ENCODE measurements at places on chromosomes 5 and 9.

DNA sequence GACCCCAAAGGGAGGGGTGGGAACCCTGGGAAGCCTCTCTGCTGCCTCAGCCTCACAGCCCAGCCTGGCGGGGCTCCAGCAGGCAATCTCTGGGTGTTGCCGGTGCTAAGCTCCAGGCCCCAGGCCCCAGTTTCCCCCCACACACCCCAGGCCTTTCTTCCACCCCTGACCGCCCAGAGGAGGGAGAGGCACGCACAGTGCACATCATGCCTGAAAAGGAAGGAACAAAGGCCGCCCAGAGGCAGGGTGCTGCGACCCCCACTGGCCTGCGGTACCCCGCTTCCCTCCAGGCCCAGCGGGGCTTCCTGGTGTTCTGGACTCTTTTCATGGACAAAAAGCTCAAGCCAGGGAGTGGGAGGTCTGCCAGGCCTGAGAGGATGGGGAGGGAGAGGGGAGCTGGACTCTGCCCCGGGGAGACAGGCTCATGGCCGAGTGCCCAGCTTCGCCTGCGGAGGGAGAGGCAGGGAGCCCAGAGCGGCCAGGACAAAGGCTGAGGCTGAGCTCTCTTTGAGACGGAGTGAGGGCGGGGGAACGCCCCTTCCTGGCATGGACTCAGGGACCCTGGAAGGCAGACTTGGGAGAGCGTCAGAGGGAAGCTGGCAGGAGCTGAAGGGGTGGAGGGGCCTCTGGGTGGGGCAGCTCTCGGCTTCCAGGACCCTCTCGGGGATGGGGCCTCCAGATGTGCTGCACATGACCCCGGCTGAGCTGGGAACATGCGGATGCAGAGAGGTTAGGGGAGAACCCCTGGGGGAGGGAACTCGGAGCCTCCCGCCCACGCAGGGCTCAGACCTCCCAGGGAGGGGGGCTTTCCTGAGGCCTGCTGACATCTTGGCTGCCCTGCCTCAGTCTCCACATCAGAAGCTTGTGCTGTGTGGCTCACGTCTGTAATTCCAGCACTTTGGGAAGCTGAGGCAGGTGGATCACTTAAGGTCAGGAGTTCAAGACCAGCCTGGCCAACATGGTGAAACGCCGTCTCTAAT, 1.8 kb upstream of the ENTPD2 start:
- DNase-seq, result no peak

DNA sequence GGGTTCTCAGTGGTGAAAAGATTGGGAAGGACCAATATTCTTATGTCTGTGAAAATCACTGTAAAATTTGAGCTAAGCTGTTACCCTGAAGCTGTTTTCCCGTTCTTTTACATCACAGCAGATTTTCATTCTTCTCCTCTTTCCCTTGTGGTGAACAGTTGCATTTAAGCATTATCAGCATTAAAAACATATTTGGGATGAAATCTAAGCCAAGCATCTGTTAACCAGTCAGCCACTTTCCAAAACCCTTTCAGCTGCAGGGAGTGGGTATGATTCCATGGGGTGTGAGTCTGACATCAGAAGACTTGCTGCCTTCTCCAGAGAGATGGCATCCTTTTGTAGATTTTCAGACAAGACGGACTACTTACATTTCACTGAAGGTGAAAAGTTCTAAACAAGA, 97.2 kb downstream of the TRIO start:
- no peak for DNase-seq

DNA sequence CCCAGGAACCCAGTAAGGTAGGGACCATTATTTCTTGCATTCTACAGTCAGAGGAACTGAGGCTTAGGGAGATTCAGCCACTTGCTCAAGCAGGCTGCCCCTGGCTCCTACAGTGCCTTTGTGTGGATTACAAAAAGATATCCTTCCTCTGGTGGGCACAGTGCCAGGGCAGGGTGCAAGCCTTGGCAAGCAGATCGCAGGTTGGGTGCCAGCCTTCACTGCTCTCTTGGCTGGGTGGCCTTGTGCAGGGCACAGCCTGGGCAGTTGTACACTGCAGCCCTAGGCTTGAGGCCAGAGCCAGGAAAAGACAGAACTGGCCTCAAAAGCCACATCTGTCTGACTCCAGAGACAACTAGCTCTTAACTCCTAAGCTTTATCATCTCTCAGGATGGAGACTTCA, 15.0 kb downstream of the DOCK2 start:
- DNase-seq, result no peak

DNA sequence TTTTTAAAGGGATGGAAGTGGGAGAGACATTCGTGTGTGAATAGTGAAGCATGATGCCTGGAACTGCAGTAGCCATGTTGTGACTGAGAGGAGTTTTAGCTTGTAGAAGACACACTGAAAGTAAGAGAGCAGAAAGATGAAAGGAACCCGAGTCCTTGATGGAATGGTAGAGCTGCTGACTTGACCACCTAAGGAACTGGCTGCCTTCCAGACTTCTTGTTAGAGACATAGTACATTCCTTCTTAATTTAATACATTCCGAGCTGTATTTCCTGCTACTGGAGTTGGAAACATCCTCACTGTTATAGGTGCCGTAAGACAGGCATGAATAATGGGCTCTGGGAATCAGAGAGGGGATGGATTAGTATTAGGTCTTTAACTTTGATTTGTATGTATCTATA, 7.4 kb downstream of the CER1 start:
- DNase-seq, result no peak

GRCh38 chr9:118647331-118647730, 721.9 kb downstream of the BRINP1 start:
- DNase-seq, result no peak

DNA sequence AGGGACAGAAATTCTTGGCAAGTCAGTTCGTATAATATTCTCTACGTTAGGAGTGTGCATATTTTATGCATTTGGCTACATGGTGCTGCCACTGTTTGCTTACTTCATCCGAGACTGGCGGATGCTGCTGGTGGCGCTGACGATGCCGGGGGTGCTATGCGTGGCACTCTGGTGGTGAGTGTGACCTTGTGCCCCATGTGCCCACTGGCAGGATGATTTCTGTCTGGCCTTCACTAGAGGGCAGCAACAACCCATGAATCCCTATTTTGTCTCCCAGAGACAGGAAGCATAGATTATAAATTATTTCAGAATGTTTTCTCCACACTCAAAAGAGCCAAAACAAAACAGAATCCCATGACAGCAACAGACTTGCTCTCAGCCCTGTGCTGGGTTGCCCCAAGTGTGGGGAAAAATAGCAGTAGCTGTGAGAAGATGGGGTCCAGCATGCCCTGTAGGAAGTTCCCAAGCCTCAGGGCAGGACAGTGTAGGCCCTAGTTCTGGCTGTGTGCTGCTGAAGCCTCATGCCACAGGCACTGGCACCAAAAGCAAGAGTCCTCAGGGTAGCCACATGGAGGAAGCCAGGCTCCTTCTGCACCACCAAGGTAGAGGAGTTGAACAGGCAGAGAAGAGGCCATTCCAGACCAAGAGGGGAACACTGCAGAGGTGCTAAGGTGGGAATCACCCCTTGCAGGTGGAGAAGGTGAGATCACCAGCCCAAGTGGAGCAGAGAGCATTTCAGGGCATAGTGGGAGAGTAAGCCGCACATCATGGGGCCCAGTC, 16.0 kb downstream of the SLC22A5 start:
- no peak for DNase-seq

DNA sequence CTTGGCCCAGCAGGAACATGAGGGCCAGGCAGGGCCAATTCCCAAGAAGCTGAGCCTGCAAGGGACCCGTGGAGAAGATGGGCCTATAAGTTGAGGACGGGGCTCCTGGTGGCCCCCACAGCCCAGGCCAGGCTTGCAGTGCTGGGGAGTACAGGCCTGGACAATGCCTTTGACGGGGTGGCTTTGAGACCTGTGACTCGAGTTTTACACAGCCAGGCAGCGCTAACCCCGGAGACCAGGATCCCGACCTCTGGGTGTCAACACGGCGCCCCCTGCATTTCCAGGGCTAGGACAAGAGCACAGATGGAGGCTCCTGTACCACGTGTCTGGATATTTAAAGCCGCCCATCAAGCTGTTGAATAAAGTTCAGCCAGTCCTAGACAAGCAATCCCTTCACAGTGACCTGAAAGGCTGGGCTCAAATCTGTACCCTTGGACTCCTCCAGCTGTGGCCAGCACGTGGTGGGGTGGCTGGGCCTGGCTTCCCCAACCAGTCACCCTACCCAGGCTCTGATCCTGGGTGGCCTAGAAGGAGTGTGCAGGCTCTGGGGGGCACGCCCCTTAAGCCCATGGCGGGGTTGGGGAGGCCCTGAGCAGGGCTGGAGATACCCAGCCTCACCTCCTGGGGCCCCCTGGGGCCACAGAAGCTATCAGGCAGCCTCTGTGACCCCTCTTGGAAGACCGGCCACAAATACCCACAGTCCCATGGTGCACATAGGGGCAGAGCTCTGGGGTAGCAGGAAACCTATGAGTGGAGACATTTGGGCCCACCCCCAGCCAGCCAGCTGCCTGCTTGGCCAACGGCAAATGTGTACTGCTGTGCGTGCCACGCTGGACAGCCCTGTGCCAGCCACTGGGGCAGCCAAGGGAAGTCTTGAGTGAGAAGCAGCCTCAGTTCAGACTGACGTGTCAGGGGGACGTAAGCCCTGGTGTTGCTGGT, 88.7 kb downstream of the NTNG2 start:
- no peak for DNase-seq

DNA sequence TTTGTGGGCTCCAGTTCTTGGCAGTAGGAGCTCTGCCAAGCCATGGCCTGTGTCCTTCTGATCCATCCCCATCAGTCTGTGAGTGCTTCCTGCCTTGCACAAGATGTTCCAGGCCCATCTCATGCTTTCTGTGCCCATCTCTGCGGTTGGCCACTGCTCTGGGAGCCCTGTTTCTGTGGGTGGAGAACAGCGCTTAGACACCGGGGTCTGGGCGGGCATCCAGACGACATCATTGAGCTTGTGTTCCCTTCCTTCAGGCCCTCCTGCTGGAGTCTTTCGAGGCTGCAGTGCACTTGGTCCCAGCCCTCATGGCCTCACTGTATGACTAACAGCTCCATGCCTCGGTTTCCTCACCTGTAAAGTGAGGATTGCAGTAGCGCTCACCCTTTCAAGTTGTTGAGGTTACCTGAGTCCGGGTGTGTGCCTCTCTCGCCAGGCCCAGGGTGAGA, 14.9 kb upstream of the CARD19 start:
- no peak for DNase-seq

GRCh38 chr5:172564883-172565282, 76.2 kb upstream of the NEURL1B start:
- no peak for DNase-seq

DNA sequence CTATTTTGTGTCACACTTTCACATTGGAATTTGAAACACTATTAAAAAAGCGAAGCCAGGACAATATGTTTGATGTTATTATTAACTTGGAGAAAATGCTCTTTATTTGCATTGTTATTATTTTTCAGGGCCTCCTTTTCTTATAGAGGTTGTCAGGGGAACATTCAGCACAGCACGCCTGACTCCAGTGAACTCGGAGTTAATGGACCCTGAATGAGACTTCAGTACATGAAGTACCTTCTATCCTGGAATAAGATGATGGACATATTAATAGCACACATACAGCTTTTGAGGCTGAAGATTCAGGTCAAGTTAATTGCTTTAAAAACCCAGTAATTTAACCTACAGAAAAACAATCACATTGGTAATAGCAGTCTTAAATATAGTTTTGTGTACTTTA, 652.9 kb downstream of the SEMA5A start:
- DNase-seq, result no peak

DNA sequence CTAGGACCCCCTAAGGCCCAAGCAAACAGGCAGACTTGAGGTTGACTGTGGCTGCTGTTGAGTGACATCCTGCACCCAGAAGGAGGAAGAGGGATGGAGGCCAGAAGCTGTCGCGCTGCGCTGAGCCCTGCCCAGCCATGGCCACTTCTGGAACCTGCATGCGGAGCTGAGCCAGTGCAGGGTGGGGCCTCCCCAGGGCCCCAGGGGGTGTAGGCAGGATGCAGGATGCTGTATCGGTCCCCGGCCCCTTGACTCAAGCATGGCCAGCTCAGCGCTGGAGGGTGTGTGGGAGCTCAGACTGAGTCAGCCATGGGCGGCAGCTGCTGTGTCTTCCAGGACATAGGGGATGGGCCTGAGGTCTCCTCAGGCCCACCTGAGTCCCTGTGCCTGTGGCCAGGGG, 26.9 kb downstream of the GLT6D1 start:
- DNase-seq, result no peak

GRCh38 chr9:128705051-128705965, 3.0 kb downstream of the PKN3 start:
- DNase-seq, result no peak

DNA sequence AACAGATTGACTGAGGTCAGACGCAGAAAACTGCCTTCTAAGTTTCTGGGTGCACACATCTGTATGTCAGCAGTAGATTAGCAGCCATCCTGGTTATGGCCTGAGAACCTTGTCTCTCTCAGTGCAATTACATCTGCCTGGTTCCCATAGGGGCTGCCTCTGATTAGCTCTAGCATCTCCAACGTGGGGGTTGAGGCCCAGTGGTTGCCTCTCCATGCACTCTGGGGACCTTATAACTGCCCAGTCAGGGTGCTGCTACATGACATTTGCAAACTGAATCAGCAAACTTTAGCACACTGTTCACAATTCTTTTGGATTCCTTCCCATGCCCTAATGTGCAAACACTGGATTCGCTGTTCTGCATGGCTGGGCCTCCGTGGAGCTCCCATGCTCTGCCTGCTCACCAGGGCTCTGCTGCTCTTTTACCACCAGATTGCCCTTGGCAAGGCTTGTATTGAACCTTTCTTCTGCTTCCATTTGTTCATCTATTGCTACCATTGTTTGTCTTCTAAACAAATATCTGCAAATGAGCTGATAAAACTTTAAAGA, 36.2 kb downstream of the SNX18 start:
- no peak for DNase-seq

- DNase-seq, result no peak
Observed at GRCh38 chr9:127014216-127014909, 99.8 kb downstream of the RALGPS1 start.

DNA sequence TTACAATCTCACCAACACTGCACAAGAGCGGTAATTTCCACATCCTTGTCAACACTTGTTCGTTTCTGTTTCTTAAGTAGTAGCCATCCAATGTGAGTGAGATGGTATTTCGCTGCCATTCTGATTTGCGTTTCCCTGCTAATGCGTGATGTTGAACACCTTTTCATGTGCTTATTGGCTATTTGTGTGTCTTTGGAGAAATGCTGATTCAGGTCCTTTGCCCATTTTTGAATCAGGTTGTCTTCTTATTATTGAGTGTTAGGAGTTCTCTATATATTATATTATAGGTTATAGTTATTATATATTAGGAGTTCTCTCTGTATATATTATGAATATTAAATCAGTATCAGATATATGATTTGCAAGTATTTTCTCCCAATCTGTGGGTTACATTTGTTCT, 59.9 kb upstream of the IRX4 start:
- no peak for DNase-seq

DNA sequence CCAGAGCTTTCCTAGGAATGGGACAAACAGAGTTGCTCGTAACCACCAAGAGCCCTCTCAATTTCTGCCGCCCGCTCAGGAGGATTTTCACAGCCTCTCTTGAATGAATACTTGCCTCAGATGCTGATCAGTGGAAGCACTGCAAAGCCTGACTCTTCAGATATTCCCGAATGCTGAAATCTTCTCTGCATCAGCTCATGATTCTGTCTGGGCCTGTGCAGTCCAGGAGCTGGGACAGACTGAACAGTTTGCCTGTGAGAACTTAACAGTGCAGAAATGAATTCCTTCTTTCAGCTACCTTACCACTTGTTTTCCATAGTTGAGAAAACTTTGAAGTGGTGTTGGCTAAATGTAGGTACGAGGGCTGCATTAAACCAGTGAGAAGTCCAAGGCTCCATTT, 17.1 kb downstream of the ZNF462 start:
- no peak for DNase-seq

GRCh38 chr9:90925581-90926257, 124.1 kb downstream of the SYK start:
- DNase-seq, result no peak
